ENCODE measurements at places on chromosomes 6 and 20.

GRCh38 chr6:9527679-9528286, 887.1 kb downstream of the TFAP2A start:
- no peak for DNase-seq

DNA sequence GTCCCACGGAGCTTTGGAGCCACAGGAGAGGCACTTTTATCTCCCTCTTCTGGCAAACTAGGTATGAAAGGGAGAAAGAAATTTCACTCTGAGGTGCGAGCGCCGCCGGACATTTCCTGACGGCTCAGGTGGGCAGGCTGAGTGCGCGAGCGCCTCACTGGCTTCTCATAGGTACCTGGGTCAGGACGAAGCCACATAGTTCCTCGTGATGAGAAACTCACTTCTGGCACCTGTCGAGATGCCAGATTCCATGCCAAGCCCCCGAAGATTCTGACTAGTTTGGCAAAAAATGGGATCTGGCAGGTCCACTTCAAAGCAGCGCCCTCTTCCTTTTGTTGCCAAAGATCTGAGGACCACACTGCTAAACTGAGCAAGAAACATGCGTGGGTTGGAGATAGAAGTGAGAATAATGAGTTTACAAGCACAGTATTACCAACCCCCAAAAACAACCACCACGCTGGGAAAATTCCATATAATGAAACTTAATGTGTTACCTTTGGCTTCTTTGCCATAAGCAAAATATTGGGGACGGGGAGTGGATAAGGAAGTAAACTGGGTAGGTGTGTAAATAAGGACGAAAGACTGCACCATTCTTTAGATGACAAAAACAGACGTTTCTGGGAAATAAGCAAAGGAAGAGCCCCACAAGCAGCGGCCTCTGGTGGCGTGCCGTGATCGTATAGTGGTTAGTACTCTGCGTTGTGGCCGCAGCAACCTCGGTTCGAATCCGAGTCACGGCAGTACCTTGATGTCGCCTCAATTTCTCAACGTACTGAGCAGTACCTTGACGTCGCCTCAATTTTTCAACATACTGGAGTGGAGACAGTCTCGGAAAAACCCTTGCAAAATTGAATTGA, 89.8 kb upstream of the PRSS16 start:
- no peak for DNase-seq

DNA sequence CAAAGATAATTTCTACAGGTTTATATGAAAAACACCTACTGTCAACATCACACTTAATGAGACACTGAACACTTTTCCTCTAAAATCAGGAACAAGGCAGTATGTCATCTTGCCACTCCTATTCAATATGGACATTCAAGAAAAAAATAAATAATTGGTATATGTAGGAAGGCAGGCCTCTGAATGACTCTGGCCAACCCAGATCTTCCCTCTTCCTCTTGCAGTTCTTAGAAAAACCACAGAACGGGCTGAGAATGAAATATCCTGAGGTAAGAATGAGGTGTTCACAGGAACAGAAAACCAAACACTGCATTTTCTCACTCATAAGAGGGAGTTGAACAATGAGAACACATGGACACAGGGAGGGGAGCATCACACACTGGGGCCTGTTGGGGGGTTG, 1207.2 kb upstream of the CITED2 start:
- DNase-seq, result no peak

- no peak for DNase-seq
These were observed 534.9 kb downstream of the QKI start for GRCh38 chr6:163949431-163949830.

DNA sequence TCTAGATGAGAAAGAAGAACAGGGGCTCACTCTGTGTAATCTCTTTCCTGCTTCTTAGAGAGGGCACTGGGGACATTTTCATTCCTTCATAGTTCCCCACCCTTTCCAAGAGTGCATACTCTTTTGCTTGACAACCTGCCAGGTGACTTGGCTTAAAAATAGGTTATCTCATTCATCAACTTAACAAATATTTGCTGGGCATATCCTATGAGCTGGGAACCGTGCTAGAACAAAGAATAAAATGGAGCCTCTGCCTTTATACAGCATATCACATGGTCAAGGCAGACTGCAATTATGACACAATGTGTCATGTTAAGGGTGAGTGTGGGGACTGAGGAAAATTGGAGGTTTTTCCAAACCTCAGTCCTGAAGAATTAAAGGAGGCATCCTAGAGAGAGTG, 209.8 kb upstream of the FOXA2 start:
- no peak for DNase-seq

GRCh38 chr20:46129955-46130481, 11.9 kb downstream of the CD40 start:
- DNase-seq, result no peak

- no peak for DNase-seq
These were observed 20.5 kb downstream of the TSHZ2 start for GRCh38 chr20:52992632-52993031.

DNA sequence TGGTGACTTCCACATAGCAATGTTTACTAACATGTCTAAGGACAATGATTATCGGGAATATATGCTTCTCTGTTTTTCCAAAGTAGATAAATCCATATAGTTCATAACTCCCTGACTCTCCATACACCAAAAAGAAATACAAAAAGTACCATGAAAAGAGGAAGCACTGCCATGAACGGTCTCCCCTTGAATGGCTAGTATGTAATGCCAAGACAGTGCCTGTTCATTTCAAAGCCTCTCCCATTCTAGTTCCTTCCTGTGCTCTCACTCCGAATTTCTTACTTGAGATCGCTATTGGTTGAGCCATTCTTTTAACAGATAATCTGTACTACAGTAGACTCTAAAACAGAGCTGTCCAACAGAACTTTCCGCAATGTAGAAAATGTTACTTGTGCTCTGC, 54.8 kb upstream of the EDN1 start:
- DNase-seq, result no peak

DNA sequence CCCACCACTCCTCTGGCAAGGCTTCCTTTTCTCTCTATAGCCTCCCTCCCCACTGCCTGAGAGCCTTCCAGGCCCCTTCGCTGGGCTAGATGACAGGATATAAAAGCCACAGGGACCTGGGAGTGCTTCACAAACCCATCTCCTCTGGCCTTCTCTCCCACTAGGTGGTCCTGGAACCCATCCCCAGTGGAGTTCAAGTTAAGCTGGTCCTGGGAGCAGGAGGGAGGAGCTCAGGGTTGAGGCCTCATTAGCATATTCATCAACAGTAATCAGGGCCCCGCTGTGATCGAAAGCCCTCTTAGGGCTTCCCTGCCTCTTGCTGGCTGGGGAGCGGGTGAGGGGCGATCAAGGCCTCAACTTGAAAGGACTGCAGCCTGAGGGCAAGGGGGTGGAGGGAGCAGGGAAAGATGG, 9.1 kb downstream of the EBF4 start:
- no peak for DNase-seq

- no peak for DNase-seq
These were observed 184.4 kb upstream of the ZNF217 start for GRCh38 chr20:53778041-53778516.

DNA sequence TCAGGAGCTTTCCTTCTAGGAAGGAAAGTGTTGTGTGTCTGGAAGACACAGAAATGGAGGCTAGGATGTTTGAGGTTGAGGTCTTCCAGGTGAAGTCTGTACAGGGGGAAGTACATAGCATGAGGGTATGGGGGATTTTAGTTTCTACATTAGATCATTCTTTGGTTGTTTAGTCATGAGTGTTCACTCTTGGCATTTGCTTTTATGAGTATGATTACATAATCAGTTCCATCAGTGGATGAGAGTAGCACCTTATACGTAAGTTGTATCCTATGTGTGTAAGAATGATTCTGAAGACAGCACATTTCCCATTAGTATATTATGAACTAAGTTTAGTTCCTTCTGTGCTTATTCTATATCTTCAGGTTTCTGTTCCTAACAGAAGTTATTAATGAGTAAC, 1.9 kb downstream of the CDYL start:
- DNase-seq, result no peak

DNA sequence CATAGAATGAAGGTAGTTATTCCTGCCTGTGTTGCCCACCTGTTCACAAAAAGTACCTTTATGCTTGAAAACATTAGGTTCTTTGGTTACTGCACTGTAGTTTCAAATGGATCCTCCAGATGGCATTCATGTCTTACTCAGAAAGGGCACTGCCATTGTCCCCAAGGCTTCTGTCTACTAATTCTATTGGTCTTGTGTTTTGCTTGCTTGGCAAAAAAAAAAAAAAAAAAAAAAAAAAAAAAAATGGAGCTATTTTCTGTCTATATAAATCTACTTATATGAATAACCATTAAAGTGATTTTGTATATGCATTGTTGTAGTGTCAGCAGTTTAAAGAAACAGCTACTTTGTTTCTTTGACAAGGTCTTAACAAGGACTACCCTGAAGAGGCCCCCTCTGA, 12.7 kb upstream of the EFHC1 start:
- DNase-seq, result no peak

- DNase-seq, result no peak
These were observed 20.4 kb downstream of the ZUP1 start for GRCh38 chr6:116648156-116648555.

DNA sequence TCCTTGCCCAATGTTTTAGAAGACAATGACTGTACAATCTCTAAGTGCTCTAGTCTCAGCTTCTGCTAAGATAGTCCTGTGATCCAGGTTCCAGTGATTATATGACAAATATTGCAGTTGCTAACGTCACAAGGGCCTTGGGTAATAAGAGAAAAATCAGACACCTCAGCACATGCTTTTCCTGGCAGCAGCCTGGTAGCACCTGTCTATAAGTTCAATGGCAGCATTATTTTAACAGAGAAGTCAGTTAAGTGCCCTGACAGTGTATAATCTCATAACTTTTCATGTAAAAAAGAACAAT, 121.3 kb upstream of the BCLAF1 start:
- DNase-seq, result no peak

- DNase-seq, result peak; percentile 37
These were observed 592 bp upstream of the CDYL start for GRCh38 chr6:4775494-4776130.

GRCh38 chr20:41671143-41671542, 53.0 kb upstream of the CHD6 start:
- no peak for DNase-seq

GRCh38 chr6:163729127-163729872, 314.8 kb downstream of the QKI start:
- DNase-seq, result no peak

DNA sequence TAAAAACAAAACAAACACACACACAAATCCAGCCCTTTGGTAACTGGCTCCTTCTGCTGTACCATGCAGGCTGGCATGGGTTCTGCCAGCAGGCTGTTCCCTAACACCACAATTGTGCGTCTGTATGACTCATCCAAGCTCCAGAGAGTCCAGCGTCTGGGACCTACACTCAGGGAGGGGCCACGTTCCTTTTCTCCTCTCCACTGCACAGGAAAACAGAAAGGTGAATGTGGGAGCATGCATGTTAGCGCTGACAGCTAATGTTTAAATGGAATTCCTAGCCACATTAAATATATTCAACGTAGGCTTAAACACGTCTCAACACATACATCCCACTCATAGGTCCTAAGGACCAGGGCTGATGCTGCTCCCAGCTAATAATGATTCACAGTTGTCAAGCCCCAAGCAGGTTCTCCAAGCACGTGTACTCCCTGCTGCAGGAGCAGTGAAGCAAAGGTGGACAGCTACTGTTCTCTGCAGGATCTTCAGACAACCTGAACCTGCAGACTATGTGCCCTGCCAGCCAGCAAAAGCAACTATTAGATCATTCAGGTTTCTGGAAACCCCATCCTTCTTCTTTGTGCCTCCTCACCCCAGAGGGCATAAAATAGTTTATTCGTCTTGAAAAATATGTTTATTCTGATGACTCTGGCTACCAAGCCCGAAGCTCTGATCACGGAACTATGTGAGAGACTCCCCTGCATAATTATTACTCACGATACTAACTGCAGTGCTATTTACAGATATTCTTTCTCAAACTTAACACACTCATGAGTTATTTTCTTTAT, 20.9 kb downstream of the MAP1LC3A start:
- DNase-seq, result peak; percentile 49

DNA sequence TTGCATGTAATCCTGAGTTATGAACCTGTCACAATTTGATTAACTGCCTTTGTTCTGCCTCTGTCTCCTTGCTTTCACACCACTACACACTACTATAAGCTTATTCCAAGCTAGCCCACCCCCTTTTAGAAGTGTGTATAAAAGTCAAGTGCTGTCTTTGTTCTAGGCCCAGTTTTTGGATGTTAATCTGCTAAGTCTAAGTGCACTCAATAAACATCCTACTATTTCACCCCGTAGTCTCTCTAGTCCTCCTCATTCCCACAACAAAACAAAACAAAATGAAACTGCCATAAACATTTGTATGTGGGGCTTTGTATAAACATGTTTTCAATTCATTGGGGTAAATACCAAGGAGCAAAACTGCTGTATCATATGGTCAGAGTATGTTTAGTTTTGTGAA, 16.1 kb upstream of the SPACA1 start:
- no peak for DNase-seq

DNA sequence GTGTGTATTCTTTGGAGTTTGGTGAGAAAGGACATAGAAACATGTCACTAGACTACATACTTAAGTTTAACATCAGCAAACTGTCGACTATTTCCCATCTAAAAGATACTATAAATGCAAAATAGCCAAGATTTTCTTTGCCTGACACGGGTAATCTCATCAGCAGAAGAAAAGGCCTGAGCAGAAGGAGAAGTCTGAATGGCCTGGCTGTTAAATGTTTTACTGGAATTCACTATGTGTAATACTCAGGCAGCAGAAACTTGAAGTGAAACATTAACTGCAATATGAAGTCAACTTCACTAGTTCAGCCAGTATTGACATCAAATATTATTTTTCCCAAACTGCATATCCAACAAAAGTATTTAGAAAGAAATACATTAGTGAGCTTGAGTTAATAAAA, 6.4 kb upstream of the DSE start:
- DNase-seq, result no peak

- no peak for DNase-seq
These were observed 35.2 kb downstream of the RAB22A start for GRCh38 chr20:58344741-58345140.

- DNase-seq, result no peak
These were observed 166.8 kb upstream of the GRIK2 start for GRCh38 chr6:101226677-101227135.

DNA sequence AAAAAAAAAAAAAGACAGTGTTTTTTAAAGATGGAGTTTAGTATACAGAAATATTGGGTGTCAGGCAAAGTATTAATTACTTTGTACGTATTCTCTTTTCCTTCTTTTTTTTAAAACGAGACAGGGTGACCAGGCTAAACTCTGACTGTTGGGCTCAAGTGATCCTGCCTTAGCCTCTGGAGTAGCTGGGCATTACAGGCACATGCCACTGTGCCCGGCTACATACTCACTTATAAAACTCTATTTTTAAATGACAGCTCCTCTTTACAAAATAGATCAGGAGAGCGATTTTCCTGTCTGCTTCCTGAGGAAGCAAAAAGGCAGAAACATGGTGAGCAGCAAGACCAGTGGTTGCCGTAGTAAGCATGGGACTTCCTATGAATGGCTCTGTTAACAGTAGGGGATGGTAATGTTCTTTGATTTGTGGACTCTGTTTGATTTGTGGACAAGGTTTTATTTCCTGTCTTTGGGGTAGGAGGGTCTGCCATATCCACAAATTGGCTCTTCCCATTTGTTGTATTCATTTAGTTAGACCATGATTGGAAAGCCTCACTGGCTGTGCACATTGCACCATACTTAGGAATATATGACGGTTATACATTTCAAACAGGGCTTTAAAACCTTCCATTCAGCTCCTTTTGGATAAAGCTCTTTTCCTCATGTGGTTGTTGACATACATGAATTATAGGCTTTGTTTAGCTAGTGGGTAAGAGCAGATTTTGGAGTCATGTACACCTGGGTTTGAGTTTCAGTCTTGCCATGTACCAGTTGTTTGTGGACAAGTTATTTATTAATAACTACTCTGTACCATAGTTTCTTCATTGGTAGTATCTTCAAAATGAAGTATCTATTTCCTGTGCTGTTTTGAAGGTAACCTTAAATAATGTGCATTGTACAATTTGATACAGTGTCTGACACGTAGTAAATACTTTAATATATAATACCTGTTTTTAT, 45.1 kb downstream of the PTPRA start:
- DNase-seq, result no peak
